Cortex of kidney (tissue), 1 donor: ENCODE measurements at places on chromosomes 4 and X.

DNA sequence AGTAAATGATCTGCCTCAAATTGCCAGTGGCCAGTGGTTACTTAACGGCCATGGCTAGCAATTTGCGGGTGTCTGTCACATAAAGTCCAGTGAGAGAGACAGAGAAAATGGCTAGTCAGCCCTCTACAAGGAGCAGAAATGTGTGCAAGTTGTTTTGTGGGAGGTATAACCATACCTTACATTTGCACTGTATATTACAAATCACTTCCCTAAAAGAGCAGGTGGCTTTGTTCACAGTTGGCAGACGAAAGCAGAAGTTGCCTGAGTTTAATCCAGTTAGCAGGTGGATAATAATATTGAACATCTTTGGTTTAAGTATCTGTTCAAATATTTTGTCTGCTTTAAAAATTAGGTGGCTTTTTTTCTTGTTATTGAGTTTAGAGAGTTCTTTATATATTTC lies 15.6 kb downstream of the SRPX start:
- no peak for DNase-seq

GRCh38 chr4:152586668-152587067 lies 50.8 kb upstream of the FBXW7 start:
- DNase-seq, result no peak

DNA sequence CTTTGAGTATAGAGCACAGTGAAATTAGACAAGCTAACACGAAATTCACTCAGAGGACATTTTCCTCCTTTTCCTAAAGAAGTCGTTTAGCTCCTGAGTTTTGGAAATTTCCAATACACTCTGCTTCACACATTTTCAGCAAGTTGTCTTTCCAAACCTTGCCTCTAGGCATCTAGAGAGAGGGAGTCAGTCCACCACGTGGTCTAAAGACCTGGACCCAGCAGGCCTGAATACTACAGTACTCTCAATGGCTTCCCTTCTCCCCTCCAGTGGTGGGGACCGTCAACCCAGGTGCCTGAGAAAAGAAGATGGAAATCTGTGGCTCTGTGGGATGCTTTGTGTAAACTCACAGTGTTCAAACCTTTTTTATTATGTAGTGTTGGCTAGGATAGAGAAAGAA lies 13.9 kb upstream of the SCML2 start:
- no peak for DNase-seq

DNA sequence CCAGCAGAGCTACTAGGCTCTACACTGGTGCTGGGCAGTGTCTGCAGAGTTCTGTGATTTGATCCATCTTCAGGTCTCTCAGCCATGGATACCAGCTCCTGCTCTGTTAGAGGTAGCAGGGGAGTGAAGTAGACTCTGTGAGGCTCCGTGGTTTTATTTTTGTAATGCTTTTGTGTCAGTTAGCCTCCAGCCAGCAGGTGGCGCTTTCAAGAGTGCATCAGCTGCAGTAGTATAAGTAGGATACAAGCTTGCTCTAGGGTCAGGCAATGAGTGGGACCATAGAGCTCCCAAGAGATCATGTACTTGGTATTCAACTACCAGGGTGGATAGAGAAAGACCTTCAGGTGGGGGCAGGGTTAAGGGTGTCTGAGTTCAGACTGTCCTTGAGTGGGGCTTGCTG lies 362.5 kb upstream of the TRAM1L1 start:
- DNase-seq, result no peak

DNA sequence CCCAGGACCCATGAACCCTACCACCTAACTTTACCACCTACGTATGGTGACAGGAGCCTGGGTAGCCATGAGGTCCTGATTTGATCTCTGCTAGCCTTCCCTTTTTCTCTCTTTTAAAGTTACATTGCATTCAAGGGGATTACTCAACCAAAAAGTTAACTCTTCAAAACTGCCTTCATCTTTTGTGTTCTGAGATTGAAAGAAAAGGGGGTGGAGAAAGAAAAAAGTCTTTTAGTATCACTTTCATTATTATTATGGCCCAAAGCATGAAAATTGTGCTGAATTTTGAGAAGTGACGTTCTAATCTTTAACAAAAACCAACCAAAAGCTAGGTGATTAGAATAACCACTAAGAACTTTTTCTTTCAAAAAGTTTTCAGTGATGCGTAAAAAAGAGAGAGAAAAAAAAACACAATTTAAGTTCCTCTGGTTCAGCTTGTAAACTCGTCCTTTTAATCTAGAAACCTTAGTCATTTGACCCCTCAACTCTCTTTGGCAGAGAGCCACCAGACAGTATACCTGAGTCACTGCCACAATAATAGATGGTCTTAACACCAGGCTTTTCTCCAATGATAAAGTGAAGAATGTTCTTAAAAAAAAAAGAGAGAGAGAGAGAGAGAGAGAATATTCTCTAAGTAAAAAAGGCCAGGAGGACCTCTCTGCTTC lies 347.4 kb upstream of the FGF13 start:
- no peak for DNase-seq

- no peak for DNase-seq
These were observed 117.6 kb downstream of the TSPAN5 start for GRCh38 chr4:98540803-98541202.

DNA sequence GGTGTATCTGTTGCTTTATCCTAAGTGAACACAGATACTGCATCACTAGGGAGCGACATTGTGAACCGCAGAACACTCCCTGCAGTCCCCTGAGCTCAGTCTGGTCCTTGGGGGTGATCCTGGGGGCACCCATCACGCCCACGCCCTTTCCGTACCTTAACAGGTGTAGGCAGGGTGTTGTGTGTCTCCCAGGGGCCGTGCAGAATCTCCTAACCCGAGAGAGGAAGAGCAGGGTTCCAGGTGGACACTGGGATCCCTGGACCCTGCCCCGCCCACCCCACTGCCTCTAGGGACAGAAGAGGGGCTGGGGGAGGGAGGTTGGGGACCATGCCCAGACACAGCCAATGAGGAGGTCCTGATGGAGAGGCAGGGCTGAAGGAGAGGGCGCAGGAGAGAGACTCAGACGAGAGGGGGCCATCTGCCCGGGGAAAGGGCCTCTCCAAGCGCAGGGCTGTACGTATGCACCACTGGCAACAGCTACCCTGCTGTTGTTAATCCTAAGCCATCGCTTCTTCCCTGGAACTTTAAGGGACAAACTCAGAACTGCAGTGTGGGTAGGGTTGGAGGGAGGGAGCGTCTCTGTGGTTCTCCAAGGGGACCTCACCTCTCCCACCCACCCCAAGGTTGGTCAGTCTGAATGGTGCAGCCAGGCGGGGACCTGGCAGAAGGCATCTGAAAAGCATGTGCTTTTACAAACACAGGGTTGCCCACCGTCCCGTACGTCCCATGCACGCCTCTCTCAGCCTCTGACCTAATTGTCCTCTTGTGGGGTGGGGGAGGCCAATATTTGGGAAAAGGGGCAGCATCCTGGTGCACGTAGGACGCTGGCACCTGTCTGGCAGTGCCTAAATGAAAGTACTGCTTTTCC lies 2.5 kb downstream of the P2RY8 start:
- DNase-seq, result no peak

DNA sequence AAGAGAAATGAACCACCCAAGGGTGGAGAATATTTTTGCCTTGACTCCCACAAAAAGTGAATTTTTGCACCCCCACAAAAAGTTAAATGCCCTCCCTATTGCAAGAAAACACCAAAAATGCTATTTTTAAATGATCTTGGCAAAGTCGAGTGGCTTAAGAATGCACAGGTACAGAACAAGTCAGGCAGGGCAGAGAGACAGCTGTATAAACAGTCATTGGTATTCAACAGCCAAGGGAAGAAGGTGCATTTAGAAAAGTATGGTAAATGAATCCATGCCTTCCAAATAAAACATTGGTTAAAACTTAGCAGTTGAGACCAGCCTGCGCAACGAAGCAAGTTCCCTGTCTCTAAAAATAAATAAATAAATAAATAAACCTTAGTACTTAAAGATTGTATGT lies 169.3 kb downstream of the CHIC2 start:
- DNase-seq, result no peak

DNA sequence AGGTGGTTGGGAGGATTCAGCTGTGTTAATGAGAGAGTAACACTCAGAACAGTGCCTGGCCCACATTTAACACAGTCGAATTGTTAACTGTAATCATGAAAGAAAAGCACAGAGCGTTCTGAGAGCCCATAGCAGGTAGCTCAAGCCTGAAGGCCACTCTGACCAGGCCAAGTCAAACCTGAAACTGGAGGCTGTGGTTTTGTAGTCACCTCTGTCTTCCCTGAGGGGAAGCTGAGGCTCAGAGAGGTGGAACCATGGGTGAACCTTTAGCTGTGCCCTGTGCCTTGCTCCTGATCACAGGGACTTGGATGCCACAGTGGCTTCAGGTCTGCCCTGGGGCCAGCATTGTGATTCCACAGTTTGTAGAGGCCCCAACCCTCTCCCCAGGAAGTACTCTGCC lies 16.6 kb upstream of the UBA1 start:
- DNase-seq, result no peak

DNA sequence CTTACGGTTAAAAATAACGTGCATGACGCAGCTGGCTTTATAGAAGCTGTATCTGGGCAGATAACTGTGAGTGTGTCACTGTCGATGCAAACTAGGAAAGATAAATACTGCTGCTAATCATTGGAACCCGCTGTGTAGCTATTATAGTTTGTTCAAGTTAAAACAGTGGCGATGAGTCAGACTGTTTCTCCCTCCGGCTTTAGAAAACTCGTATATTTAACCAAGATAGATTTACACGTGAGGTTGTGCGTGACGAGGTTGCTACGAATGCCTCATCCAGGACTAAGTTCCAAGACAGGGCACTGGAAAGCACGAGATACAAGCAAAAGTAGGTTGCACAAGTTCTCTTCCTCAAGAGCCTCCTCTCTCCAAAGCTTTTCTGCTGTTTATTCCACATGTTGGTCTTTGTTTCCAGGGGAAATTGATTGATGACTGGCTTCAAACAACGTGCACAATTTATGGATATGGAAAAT lies 270.7 kb downstream of the FBXW7 start:
- no peak for DNase-seq

GRCh38 chr4:27006646-27007045 lies 146.0 kb downstream of the STIM2 start:
- no peak for DNase-seq

GRCh38 chrX:47650164-47651042 lies at the start of gene ELK1:
TSS of gene ELK1 (minus strand) at chrX:47650563. CDS start at chrX:47641441, 9,122 bp downstream.
- DNase-seq, result peak; percentile 9
